D721Med (cell line): ENCODE measurements at places on chromosomes 6 and 20.

GRCh38 chr6:139133262-139134063 lies 1.4 kb upstream of the HECA start:
- no peak for DNase-seq

- no peak for DNase-seq
These were observed 13.2 kb downstream of the CCN2 start for GRCh38 chr6:131937703-131938631.

GRCh38 chr6:159777240-159777904 lies 12.0 kb downstream of the TCP1 start:
- no peak for DNase-seq

GRCh38 chr6:157724138-157724820 lies 98.8 kb upstream of the SNX9 start:
- no peak for DNase-seq

GRCh38 chr20:22597303-22597702 lies 12.9 kb upstream of the FOXA2 start:
- no peak for DNase-seq

GRCh38 chr6:136772685-136773472 lies 19.4 kb downstream of the MAP3K5 start:
- no peak for DNase-seq

DNA sequence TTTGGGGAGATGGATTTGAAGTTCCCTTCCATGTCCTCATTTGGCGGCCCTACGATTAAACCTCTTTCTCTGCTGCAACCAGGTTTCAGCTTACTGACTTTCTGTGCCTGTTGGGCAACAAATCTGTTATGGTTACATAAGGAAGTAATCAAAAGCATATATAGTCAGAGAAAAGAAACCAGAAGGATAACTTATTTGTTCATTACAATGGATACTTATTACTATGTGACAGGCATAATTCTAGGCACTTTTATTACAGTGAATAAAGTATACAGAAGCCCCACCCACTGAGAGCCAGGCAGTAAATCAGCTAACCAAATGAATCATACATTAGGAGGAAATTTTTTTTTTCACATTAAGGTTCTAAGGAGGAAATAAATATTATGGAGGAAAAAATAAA lies 9.6 kb upstream of the TRIM31 start:
- DNase-seq, result no peak

GRCh38 chr6:34005901-34006531 lies 139.9 kb downstream of the GRM4 start:
- no peak for DNase-seq

- DNase-seq, result no peak
These were observed 328.4 kb downstream of the BCKDHB start for GRCh38 chr6:80434691-80435350.

- DNase-seq, result no peak
These were observed 191.7 kb downstream of the ESR1 start for GRCh38 chr6:151999194-151999593.

GRCh38 chr20:41877911-41878310 lies 259.7 kb upstream of the CHD6 start:
- DNase-seq, result no peak

- no peak for DNase-seq
These were observed 205.6 kb downstream of the UST start for GRCh38 chr6:148952147-148953035.

- no peak for DNase-seq
These were observed 2.9 kb upstream of the GZF1 start for GRCh38 chr20:23358923-23359593.
